ENCODE measurements at places on chromosomes 13 and 19.

DNA sequence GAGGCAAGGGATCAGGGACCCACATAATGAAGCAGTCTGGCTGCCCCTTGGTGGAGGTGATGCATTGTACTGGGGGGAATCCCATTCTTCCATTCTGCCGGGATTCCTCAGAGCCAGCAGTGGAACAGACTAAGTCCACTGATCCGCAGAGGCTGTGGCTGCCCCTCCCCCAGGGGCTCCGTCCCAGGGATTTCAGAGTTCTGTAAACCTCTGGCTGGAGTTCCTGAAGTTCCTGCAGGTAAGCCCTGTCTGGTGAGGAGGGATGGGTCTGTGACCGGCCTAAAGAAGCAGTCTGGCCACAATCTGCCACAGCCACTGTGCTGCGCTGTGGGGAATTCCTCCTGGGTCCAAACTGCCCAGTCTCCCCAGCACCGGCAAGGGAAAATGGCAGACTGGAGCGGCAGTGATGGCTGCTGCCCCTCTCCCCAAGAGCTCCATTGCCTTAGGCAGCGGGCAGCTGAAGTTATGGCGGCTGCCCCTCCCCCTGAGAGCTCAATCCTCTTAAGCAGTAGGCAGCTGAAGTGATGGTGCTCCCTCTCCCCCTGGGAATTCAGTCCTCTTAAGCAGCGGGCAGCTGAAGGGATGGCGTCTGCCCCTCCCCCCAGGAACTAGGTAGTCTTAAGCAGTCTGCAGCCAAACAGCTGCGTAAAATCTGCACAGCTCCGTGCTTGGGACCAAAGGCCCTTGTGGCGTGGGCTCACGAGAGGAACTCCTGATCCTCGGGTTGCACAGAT, 155.7 kb downstream of the PCDH17 start:
- DNase-seq, result no peak

- DNase-seq, result no peak
Observed at GRCh38 chr13:95536632-95537241, 15.8 kb upstream of the CLDN10 start.

GRCh38 chr19:7602240-7602934, 6.7 kb downstream of the CAMSAP3 start:
- DNase-seq, result no peak

- DNase-seq, result no peak
Observed at GRCh38 chr19:5973867-5974635, 3.9 kb downstream of the RANBP3 start.

DNA sequence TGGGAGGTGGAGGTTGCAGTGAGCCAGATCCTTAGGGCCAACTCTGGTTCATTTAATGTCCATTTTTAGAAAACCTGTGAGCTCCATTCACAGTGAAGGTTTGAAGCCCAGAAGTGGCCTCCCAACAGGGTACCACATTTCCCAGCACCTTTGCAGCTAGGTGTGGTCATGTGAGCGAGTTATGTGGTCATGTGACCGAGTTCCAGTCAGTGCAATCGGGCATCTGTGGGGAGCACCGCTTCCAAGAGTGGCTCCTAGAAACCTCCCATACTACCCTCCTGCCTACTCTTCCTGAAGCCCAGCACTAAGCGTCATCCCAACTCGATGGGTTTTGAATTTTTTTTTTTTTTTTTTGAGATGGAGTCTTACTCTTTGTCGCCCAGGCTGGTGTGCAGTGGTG, 663 bp upstream of the PLA2G4C start:
- DNase-seq, result no peak

GRCh38 chr13:64255988-64256387, 2840.3 kb upstream of the PCDH20 start:
- DNase-seq, result no peak

GRCh38 chr13:78602561-78603239, 652 bp downstream of the POU4F1 start:
- peak; percentile 47 for DNase-seq
